Frontal cortex (tissue), 4 donors: ENCODE measurements at places on chromosomes 7 and 10. TPM values are rescaled to one million over a fixed set of nuclear protein-coding genes. Genes with fewer than 3 reads are reported as not detected.

The PALD1 gene
- 6.9 TPM for total RNA-seq

The LIPM gene
- not detected for total RNA-seq

The TSPAN12 gene
- 5.7 TPM for total RNA-seq

- DNase-seq = no peak
Measured at GRCh38 chr7:17362439-17363105, 64.1 kb downstream of the AHR start.

DNA sequence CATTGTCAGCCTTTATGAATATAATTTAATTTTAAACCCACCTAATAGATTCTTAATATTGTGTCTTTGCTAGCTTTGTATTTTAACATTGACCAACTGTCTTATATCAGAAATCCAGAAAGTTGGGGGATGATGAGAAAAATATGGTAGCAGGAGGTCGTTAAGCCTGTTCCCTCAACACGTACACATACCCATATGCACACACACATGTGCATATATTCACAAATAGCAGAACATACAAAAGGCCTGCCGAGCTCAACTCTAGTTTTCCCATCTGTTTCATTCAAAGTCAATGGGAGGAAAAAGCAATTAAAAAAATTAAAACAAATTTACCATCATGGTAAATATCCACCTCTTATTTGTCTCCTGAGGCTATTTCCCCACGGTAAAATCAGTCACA is 25.9 kb upstream of the PTPRZ1 start:
- no peak for DNase-seq

- DNase-seq = no peak
Measured at GRCh38 chr10:96505150-96506136, 8.3 kb downstream of the TLL2 start.

The CLDN4 gene
- not detected for total RNA-seq

DNA sequence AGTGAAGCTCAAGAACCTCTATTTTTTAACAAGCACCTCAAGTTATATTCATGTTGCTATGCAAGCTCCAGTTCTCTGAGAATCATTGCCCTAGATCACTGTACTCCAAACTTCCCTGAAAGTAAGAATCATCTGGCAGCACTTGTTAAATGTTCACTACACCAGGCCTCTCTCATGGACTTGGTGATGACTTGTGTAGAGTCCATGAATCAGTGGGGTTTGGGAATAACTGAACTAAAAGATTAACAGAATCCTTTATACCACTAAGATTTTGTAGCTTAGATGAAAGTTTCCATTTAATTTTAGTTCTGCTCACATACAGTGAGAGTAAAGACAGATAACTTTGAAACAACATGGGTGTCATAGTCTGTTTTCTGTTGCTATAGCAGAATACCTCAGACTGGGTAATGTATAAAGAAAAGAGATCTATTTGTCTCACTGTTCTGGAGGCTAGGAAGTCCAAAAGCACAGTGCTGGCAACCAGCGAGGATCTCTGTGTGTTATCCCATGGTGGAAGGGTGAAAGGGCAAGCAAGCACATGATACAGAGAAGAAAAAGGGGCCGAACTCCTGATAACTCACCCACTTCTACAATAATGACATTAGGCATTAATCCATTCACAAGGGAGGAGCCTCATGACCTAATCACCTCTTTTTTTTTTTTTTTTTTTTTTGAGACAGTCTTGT is 27.9 kb upstream of the AOAH start:
- no peak for DNase-seq

DNA sequence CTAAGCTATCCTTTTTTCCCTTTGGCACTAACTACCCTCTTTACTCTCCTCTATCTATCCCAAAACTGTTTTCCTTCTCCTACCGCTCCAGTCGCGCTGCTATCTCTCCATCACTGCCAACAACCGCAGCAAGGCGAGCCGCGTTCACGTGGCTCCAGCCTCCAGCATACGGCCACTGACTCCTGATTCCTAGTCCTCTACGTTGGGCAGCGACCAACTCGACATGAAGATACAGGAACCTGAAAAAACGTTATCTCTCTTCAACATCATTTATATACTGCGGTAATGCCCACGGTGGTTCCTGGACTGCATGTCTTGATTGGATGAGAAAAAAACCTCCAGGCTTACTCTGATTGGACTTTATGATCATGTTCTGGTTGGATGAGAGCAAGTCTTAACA is 129.5 kb downstream of the ZNF716 start:
- no peak for DNase-seq

The CALHM3 gene
- not detected for total RNA-seq

GRCh38 chr7:131219312-131220041 is 108.2 kb upstream of the MKLN1 start:
- DNase-seq = peak; percentile 51

The TFR2 gene
- total RNA-seq = 2.9 TPM
